IPS-NIHi11 (cell line): ENCODE measurements at places on chromosomes 12 and 14.

DNA sequence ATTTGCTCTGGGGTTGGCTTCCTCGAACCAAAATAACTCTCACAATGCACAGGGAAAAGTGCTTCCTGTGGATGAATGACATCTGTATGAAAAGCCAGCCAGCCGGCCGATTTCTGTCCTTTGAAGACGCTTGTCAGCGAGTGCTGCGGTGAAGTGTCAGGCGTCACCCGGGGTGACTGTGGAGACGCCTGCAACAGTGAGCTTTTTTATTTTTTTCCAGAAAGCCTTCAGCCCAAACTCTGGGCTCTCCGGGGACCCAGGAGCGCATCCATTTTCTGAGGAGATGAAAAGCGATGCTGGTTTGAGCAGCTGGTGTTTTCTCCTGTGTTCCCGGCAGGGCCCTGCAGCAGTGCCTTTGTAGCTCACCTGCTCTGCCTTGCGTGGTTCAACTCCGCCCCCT lies 147.9 kb upstream of the MYL2 start:
- no peak for DNase-seq

DNA sequence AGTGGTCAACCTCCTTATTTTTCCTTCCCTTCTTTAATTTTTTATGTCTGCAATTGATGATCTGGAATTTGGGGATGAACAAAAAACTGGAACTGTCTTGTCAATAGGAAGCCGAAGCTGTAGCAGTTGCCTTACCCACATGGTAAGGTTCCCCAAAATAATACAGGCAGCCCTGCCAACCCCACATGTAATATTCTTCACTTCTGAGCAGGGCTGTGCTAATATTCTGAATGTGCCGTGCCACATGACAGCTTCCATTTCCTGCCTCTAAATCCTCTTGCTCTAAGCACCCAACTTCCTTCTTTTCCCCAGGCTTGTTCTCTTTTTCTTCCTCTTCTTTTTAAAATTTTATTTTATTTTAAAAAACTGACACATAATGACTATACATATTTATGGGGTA lies 39.6 kb downstream of the GPATCH2L start:
- DNase-seq: no peak

DNA sequence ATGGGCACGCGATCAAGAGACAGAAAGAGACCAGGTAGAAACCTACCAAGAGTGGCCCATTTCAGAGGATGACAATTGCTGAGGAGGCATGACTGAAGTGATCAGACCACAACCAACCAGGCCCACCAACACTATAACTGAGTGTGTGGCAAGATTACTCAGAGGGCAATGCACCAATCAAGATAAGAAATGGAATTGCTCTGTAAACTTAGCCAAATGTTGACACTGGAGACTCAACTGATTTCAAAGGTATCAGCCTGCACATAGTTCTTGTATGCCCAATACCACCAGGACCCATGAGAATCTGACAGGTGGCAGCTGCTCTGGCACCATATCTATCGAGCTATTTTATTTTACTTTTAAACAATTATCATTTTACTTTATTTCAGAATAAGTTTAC lies 128.9 kb downstream of the FOXN3 start:
- DNase-seq: no peak

DNA sequence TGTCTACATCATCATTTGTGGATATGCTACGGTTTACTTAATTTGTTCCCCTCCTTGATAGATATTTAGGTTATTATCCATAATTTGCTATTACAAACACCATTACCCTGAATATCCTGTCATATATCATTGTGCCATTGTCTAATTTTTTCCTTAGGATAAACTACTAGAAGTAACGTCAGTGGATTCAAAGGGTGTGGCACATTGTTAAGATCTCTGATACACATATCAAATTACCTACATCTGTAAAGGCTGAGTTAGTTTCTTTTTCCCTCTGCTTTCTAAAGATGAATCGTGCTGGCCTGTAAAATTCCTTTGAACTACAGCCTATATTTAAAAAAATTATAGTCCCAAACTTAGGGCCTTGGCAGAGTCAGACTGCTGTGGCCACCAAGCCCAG lies 53.9 kb upstream of the STRN3 start:
- DNase-seq: no peak

DNA sequence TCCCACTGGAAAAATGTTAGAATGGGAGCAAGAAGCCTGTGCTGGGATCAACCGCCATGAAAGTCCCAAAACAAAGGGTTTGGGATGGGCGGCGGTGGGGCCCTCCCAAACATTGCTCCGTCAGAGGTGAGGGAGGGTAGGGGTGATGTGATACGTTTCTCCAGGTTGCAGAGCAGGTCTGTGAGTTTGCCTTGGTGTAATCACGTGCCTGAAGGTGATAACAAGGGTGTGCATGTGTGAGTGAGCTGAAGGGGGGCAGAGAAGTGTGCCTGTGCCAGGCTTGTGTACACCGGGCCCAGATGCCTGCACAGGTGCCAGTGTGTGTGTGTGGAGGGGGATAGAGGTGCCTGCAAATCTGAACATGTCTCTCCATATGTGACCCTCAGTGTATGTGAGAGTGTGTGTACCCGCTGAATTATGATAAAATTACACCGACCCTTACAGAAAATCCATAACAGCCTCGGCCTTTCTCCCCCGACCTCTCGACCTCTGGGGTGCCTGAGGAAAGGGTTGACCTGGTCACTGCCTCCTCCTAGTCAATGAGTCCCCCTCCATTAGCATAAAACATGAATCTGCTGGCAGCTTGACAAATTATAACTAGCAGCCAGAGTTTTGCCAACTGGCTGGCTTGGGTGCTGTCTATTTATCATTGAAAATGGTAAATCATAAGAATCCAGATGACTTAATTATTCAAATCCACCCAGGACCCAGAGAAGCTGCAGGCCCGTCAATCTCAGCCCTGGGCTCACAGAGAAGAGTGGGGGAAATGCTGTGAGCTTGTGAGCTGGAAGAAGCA lies 55.6 kb downstream of the SMUG1 start:
- DNase-seq: no peak

DNA sequence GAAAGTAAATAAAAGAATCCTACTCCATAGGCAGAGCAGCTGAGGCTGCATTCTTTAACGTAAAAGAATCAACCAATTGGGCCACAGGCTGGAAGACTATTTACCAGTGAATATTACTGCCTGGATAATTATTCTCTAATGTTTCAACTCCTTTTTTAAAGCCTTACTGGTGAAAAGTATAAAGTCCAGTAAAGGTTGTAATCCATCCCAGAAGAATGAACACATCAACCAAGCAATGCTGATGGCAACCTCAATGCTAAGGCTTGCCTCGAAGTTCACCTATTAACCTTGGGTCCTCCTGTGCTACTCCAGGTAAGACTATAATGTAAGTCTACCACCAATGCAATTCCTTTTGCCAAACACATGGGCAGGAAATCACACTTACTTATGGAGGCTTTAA lies 77.3 kb downstream of the ATXN2 start:
- no peak for DNase-seq

DNA sequence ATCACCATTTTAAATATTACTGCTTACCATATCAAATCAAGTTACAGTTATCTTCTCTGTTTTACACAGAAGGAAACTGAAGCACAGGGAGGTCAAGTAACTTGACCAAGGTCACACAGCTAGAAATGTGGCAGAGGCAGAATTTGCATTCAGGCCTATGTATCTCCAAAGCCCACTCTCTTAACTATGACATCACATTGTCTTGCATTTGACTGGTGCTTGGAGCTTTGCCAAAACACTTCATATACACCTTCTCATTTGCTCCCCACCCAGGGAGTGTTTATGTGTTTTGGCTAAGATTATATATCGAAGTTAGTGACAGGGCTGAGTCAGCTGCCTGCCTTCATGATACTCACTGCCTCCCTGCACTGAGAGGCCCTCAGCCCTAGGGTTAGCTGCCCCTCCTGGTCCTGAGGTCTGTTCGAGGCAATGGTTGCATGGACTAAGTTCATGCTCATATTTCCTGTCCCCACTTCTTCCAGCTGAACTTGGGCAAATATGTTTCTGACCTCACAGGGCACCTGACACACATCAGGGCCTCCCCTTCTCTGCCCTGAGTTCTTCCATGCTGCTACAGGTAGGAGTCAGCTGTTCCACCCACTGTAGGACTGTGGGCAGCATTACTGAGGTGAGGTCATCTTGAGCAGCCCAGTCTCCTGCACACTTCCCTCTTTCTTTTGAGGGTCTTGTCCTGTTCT lies 1.8 kb downstream of the GALNT6 start:
- DNase-seq: no peak

GRCh38 chr12:60194678-60195077 lies 598.8 kb downstream of the SLC16A7 start:
- DNase-seq: no peak

GRCh38 chr12:24054416-24054815 lies 104.9 kb upstream of the SOX5 start:
- DNase-seq: no peak

DNA sequence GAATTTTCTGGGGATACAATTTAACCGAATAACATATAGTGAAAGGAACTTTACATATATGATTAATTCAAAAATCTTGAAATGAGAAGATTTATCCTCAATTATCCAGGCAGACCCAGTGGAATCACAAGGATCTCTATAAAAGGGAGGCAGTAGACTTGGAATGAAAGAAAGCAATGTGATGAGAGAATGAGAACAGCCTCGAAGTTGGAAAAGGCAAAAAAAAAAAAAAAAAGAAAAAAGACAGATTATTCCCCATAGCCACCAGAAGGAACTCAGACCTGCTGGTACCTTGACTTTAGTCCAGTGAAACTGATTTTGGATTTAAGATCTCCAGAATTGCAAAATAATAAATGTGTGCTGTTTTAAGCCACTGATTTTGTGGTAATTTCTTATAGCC lies 416.3 kb upstream of the OR4E1 start:
- no peak for DNase-seq

DNA sequence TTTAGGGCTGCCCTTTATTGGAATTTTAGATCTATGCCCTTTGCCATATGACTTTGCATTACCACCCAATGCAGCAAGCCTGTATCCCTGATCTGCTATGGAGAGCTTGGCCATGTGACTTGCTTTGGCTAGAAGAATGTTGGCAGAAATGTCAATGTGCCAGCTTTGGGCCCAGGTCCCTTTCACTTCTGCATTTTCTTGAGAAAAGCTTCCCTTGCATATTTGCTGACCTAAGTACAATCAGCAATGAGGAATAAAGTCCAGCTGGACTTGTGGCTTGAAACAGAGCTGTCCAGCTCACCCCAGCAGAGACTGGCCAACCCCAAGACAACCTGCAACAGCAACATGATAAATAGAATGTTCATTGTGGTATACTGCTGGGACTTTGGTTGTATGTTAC lies 135.9 kb downstream of the PAH start:
- no peak for DNase-seq

GRCh38 chr12:49939707-49940106 lies 10.8 kb upstream of the AQP2 start:
- DNase-seq: no peak

DNA sequence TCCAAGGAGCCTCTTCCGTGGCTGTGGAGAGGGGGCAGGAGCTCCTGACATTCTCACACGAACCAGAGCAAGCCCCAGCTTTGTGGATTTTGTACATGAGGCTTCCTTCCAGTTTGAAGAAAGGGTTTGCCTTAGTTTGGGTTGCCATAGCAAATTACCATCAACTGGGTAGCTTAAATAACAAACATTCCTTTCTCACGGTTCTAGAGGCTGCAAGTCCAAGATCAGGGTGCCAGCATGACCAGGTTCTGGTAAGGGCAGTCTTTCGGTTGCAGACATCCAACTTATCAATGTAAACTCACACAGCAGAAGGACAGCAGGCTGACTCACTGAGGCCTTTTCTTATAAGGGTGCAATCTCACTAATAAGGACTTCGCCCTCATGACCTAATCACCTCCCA lies 25.9 kb upstream of the STAB2 start:
- DNase-seq: no peak

DNA sequence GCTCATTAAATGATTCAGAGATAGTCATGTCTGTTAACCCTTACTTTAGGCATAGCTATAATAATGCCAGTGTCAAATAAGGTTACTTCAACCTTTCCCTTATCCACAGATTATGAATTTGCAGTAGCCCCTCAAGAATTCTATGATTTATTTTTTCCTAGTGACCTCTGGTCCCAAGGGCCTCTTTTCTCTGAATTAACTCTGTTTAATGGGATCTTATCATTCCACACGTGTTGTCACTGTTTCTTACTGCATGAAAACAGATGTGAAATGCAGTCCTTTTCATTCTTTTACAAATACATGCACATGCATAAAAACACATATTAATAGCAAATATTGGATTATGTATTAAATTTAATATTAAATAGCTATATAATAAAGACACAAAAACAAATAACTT lies 667.7 kb upstream of the FOXG1 start:
- no peak for DNase-seq

- no peak for DNase-seq
These were observed 266.9 kb downstream of the NOVA1 start for GRCh38 chr14:26330982-26331381.

DNA sequence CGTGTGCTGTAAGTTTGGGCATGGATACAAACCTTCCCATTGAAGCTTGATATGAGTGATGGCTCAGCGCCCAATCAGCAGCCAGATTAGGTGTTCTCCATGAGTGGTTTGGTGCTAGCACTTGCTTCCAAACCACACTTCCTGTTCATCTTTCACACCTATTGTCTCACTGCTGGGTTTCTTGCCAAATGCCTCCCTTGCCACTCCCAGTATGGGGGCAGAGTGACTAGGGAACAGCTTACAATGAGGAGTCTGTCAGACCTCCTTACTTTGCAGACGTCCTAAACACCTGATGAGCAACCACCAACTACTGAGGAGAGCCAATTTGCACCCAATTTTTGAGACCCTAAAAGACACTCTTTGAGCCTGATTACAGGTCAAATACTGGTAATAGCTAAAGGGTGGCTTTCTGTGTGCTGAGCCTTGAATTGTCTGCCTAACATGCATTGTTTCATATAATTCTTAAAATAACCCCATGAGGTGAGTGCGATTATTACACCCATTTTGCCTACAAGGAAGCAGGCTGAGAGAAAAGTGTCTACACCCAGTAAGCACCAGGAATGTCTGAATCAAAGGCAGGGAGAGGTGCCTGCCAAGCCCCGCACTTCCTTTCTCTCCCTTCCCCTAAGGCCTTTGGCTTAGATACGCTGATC lies 48.4 kb upstream of the FOS start:
- peak; percentile 56 for DNase-seq

DNA sequence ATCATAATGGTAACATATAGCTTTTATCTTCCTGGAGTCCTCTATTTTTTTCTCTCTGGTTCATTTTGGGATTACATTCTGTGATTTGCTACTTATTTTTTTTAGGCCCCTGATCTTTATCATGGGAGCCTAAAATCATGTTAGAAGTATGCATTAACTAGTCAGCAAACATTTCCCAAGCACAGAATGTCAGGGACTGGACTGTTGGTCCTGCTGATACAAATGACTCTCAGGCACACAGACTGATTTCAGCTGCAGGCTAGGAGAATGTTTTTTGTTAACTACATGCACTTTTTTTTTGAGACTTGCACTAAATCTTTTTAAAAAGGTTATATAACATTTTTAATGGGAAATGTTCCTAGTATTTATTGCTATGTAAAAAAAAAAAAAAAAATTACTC lies 131.1 kb downstream of the ACSS3 start:
- DNase-seq: no peak

DNA sequence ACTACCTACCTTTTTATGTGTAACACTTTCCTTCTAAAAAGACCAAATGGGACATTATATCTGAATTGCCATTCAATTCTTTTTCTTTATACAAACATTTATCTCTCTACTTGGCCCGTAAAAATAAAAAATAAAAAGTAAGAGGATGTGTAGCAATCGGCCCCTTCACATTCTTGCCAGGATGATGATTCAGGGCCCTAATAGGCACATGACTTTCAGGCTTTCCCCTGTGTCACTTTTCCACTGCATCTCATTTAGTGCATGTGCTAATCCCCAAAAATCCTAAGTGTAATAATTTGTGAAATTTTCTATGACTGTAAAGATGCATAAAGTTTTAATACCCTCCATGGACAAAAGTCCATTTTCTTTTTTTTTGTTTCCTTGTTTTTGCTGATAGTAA lies 23.0 kb upstream of the ATP2B1 start:
- DNase-seq: no peak
